HCT116 (cell line): ENCODE measurements at places on chromosomes 4 and X. TPM values are rescaled to one million over a fixed set of nuclear protein-coding genes. Genes with fewer than 3 reads are reported as not detected.
A peak's percentile ranks its signal among the peaks of the same experiment; 100 is the strongest.

DNAJB14 gene
- 52.5 TPM for total RNA-seq

ADH1B gene
- 1.8 TPM for total RNA-seq

DKC1 gene
- 123 TPM for total RNA-seq

DAPP1 gene
- 0.76 TPM for total RNA-seq

ANK2 gene
- total RNA-seq: 5.6 TPM

IL3RA gene
- not detected for total RNA-seq

SEC24B gene
- 33.0 TPM for total RNA-seq

GJB1 gene
- not detected for total RNA-seq

DNA sequence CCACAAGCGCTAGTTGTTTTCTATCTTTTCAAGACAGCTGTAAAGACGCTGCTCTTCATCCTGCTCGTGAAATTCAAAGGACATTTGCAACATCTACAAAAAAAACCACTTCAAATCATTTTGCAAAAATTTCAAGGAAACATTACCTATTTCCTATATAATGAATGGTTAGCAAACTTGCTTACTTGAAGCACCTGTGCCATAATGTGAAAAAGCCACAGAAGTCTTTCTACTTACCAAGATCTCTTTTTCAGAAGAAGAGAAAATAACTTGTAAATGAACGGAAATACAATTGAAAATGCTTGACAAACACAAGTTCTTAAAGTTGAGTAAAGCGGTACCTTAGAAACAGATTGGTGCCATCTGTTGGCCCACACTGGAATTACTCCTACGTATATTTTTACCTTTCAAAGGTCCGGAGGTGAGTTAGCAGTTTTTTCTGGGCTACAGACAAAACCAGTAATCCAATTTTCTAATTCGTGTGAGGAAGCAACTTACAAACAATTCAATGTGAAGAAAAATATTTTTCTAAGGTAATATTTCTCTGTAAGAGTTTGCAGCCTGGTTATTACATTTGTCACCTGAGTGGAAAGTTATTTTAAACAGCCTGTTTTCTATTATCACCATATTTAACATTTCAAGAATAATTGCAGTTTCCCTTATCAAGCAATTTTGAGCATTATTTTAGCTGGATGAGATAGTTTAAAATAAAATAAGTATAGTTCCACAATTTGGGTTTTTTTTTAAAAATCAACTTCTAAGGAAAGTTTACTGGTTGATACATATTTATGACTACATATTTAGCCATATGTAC is at the start of gene TLR6:
TLR6 (minus strand) TSS at position 294 of the 814 bp plus-strand sequence. CDS start 27,344 bp downstream, outside the sequence.
- peak; percentile 80 for DNase-seq

DNA sequence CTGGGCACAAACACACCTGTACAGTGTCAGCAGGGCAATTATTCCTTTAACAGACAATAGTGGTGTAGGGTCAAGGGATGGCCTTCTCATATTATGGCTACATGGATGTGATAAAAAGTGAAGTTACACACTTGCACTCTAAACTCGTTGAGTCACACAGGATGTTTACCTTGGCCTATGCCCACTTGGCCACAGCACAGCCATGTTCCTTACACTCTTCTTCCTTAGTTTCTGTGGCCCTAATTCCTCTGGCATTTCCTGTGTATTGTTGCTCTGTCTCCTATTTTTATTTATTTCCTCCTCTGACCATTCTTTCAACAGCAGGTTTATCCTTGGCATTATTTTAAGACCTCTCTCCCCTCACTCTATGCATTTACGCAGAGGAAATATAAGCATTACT is 86.8 kb upstream of the NPFFR2 start:
- DNase-seq: no peak

DNA sequence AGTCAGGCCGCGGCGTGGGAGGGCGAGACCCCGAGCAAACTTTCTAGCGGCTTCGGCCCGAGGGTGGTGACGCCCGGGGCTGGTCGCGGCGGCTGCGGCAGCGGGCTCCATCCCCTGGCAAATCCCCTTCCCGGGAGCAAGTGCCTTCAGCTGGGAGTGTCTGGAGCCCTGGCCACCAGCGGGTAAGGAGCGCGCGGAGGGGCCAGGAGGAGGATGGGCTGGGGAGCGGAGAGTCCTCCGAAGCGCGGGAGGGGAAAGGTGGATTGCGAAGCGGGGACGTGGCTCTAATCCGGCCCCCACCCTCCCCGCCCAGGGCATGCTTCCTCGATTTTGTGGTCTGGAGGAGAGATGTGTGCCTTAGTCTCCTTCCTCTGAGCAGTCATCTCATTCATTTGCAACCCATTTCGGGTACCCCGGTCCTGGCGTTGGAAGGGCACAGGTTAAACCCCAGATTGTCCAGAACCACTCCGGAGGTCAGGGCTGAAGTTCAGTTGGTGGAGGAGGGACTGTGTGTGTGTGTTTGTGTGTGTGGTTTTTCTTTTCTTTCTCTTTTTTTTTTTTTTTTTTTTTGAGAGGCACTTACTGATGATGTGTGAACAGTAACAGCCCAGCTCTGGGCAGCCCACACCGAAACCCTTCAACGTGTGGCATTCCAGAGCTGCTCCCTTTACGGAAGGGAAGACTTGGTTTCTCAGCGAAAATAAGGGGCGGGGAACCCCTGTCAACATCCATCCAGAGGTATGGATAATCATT is 516 bp downstream of the SGMS2 start:
- DNase-seq: no peak

- no peak for DNase-seq
Observed at GRCh38 chrX:68332201-68332731, 101.0 kb downstream of the OPHN1 start.

- peak; percentile 13 for DNase-seq
Observed at GRCh38 chr4:149031399-149031798, 589.2 kb upstream of the NR3C2 start.

GRCh38 chr4:110367156-110367555 is 108.8 kb upstream of the ENPEP start:
- DNase-seq: no peak

- DNase-seq: no peak
Observed at GRCh38 chrX:151985955-151986354, 11.5 kb upstream of the GABRE start.

- no peak for DNase-seq
Observed at GRCh38 chr4:108762559-108763225, at the start of gene ETNPPL. ETNPPL (minus strand) TSS chr4:108763053; CDS start chr4:108762898, 155 bp downstream.

DNA sequence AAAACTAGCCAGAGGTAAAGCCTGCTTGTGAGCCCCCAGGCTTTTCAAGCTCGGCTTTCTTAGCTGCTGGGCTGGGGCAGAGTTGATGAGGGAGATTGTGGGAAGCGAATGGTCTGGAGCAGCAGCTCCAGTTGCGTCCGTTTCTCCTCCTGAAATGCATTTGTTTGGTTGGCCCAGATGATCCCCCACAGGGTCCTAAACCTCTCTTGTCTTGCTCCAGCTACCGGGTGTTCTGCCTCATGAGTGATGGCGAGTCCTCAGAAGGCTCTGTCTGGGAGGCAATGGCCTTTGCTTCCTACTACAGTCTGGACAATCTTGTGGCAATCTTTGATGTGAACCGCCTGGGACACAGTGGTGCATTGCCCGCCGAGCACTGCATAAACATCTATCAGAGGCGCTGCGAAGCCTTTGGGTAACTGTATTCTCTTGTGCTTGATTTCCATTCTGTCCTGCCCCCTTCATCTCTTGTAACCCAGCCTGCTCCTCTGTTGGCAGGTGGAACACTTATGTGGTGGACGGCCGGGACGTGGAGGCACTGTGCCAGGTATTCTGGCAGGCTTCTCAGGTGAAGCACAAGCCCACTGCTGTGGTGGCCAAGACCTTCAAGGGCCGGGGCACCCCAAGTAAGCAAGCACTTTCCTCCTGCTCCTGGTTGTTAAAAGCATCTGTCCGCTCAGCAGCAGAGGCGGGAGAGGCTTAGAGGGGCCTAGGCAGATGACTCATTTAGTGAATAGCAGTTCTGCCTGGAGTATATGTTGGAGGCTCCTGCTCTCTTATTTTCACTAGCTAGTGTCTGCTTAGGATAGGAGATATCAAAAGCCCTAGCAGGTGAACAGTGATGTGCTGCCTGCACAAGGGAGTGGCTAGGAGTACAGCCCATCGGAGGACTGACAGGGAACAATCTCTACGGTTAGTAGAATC is 15.3 kb downstream of the TKTL1 start:
- no peak for DNase-seq

- DNase-seq: no peak
Observed at GRCh38 chr4:55071951-55072350, 53.4 kb downstream of the KDR start.
